T-cell (primary cell): ENCODE measurements at places on chromosomes 6 and 20.

GRCh38 chr6:52399511-52400312 is 20.4 kb upstream of the EFHC1 start:
- DNase-seq: no peak

DNA sequence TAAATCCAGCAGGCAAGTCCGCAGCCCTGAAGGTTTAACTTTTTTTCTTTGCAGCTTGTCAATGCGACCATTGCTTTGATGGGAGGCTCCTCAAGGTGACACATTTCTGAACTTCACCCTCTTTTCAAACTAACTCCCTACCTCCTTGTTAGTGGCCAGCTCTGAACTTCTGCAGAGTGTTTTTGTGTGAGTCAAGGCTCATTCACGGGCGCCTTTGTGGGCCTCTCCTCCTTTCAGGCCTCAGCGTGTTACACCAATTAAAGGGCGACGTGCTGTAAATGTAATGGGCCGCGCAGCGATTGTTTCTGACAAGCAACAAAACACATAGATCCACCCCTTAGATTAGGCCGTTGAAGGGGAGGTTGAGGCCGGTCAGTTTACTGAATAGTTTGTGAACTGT is 45.5 kb upstream of the NR2E1 start:
- DNase-seq: no peak

DNA sequence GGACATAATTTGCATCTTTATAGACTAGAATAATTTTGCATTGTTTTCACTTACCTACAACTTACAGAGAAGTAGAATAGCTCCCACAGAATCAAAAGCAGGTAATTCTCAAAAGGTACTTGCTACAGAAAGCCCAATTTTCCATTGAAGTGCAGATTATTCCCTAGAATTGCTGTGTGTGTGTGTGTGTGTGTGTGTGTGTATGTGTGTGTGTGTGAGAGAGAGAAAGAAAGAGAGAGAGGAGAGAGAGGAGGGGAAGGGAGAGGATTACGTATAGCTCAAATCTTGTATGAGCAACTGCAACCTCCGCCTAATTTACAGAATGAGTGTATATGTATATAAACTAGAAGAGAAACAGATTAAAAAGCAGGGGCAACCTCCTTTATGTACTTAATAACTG is 68.0 kb downstream of the DOK5 start:
- DNase-seq: no peak

- no peak for DNase-seq
Observed at GRCh38 chr6:82506526-82506925, 142.9 kb downstream of the TPBG start.

DNA sequence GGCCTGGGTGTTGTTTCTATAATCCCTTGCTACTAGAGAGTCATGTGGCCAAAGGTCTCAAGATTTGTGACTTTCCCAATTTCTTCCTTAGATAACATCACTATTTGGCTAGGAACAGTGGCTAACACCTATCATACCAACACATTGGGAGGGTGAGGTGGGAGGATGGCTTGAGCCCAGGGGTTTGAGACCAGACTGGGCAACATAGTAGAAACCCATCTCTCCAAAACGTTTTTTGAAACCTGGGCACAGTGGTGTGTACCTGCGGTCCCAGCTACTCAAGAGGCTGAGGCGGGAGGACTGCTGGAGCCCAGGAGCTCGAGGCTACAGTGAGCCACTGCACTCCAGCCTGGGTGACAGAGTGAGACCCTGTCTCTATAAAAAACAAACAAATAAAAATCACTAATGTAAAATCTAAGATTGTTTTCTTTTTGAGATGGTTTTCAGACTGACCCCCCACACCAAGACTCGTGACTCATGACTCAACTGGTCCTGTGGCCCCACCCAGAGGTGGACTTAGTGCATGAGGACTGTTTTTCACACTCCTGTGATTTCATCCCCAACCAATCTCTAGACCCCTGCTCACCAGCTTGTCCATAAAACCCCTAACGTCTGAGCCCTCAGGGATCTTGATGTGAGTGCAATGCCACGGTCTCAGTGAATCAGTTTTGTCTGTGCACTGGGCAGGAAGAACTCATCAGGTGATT is 48.3 kb upstream of the KIF16B start:
- no peak for DNase-seq

DNA sequence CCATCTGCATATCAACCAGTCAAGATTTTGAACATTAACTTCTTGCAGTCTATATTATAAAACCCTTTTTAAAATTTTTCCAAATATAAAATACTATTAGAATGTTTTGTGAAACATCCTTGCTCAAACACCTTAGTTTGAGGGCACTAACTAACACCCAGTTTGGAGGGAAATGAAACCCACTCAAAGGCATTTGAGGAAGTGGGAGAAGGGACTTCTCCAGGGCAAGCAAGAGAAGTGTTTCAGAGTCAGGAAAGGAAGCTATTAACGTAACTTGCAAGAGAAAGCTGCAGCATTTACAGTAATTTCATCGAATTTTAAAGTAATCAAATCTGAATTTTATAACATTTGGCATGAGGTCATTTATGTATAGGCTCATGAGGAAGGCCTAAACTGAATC is 21.3 kb downstream of the MTFR2 start:
- no peak for DNase-seq

DNA sequence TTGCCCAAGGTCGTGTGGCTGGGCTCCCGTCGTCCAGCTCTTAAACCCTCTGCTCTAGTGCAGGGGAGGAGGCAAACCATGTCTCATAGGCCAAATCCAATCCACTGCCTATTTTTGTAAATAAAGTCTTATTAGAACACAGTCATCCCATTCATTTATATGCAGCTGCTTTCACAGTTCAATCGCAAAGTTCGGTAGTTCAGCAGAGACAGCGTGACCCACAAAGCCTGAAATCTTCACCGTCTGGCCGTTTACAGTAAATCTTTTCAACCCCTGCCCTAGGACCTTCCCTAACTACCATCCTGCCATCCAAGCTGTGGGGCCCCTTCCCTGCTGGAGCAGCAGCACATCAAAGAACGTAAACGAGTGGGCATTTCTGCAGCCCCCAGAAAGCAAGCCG is 65.9 kb downstream of the EYA2 start:
- DNase-seq: no peak
